NCI-H187 treated with DMSO at 0.1 percent for 48 hours (cell line): ENCODE measurements at places on chromosomes 3 and 15.

- no peak for DNase-seq
Observed at GRCh38 chr3:195700319-195700718, 20.5 kb upstream of the MUC20 start.

DNA sequence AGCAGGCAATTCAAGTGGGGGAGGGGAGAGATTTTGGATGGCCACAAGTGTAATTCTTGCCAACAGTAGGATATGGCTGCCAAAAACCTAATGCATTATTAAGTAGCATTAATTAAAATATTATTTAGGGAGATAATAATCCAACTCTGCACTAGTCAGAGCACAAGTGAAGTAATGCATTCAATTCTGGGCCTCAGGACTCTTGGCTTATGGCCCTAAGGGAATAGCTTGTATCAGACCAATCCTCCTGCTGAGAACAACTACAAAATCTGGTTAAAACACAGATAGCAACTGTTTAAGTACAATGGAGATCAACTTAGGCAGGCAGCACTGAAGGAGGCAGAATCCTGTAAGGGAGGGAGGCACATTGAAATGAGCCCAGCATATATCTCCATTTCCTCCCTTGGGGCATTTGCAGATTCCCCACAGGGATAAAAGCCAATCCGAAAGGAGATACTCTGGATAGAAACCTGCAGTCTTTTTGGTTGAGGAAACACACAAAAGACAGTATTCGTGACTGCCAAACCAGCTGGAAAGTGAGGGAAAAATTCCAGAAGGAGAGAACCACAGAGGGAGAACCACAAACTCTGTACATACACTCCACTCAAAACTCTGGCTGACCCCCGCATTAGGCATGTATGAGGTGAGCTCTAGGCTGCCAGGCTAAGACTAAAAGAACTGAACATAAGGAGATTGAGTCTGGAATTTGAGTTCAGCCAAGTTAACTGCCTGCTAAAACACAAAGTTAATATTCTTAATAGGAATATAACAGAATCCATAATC is 57.4 kb downstream of the ETFA start:
- DNase-seq, result no peak

DNA sequence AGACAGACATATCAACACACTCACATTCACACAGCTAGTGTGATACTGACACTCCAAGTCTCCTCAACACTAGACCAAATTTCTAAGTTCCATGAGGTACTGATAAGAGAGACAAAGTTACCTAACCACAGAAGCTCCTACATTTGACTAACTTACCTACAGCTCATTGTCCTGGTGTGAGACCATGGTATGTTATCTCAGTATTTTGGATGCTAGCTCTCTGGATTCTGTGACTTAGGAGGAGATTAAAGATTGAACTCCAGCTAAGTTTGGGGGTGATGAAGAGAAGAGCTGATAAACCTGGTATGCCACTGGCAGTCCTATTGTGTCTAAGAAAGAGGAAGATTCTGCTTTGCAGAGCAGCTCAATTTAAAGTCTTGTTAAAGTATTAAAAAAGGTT is 144.0 kb upstream of the MYRIP start:
- no peak for DNase-seq

DNA sequence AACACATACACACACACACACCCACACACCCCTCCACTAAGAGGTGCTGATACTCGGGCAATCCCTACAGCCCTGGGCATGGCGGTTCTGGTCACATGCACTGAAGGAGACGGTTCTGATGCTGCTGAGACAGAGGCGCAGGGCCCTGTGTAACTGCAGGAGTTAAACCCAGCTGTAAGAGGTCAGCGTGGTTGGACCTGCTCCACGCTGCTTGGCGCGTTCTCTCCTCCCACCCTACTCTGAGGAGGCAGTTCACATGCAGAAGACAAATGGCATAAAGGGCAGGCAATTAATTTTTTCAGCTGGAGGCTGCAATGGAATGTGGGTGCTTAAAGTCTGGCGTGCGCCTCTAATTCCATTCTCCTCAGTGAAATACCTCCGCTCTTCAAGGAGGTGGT is 35.2 kb downstream of the GRK7 start:
- DNase-seq, result no peak

GRCh38 chr3:18772699-18773305 is 347.7 kb upstream of the SATB1 start:
- DNase-seq, result no peak

- DNase-seq, result no peak
Observed at GRCh38 chr15:56640127-56640526, 93.2 kb downstream of the ZNF280D start.

DNA sequence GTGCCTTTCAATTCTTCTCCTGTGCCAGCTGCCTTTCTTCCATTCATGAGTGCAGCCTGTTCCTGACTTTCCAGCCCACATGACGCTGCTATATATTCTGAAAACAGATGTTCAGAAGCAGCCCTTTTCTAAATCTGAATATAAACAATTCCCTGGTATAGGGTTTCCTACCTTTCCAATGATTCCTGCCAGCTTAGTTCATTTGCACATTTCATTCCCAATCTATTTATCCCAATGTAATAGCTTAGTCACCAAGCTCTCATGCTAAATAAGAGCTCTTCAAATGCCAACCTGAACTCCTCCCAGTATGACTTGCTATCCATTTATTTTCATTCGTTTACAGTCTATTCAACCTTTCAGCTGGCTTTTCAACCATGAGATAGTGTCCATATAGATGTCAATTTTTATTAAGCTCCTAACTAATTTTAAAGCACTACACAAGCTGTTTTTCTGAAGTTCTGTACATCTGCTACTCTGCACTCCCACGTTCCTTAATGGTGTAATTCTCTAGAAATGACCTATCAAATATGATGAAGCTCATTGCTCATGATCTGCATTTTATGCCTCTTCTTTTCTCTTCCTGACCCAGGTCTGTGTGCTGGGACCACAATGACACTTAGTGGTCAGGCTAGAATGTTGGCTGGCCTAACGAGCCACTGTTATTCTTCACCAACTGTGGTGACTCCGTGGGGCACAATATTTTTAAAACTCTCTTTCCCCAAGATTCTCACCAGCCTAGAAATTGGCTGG is 605.0 kb upstream of the TBL1XR1 start:
- peak; percentile 63 for DNase-seq

GRCh38 chr3:60337421-60337820 is 913.8 kb downstream of the FHIT start:
- DNase-seq, result no peak

DNA sequence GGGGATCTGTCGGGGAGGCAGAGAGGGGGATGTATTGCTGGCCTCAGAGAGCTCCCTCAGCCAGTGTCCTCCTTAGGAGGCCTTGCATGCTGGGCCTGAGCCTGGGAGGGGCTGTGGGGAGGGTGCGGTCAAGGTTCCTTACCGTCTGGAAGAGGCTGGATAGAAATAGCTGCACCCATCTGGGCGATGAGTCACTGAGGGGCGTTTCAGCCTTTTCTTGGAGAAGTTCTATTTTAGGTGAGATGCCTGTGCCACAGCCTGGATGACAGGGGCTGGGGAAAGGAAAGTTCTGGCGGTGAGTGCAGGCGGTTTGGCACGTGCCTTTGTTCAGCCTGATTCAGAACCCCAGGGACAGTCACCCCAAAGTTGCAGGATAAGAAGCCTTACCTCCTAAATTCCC is 35.7 kb upstream of the APEH start:
- no peak for DNase-seq

GRCh38 chr3:171801738-171802589 is 8.3 kb downstream of the PLD1 start:
- no peak for DNase-seq

- no peak for DNase-seq
Observed at GRCh38 chr15:98663045-98663444, 14.7 kb downstream of the IGF1R start.

GRCh38 chr3:190059242-190059590 is 61.5 kb downstream of the P3H2 start:
- DNase-seq, result no peak

- no peak for DNase-seq
Observed at GRCh38 chr3:11029948-11030347, 37.4 kb downstream of the SLC6A1 start.

DNA sequence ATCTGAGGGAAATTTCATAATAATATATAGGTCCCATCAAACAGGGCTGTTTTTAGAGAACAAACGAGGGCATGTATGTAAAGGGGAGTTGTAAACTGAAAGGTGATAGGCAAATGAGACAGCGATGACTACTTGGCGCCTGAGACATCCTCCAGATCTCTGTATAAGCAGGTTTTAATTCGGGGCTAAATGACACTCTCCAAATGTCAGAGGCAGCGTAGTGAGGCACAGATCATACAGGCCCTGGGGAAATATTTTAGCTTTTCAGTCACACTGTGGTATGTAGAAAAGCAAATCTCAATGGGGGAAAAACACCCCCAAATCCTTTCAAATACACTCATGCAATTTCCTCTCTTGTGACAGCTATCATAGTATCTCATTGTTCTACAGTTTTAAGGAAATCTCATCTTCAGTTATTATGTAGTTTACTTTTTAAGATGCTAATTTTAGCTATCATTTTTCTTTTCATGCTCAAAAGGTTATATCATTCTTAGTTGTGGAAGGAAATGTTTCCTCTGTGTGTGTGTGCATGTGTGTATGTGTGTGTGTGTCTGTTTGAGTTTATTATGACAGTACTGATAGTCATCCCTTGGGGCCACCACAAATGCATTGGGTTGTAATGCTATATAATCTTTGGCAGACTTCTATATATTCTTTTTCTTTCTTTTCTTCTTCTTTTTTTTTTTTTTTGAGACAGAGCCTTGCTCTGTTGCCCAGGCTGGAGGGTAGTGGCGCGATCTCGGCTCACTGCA is 1.1 kb downstream of the TPRG1 start:
- no peak for DNase-seq

GRCh38 chr3:124879337-124879680 is 7.9 kb downstream of the ITGB5 start:
- no peak for DNase-seq

- DNase-seq, result no peak
Observed at GRCh38 chr15:90560229-90560776, 30.6 kb downstream of the CRTC3 start.

GRCh38 chr15:45199136-45199810 is 11.5 kb upstream of the SHF start:
- no peak for DNase-seq

GRCh38 chr3:66098436-66098835 is 59.7 kb upstream of the MAGI1 start:
- no peak for DNase-seq

DNA sequence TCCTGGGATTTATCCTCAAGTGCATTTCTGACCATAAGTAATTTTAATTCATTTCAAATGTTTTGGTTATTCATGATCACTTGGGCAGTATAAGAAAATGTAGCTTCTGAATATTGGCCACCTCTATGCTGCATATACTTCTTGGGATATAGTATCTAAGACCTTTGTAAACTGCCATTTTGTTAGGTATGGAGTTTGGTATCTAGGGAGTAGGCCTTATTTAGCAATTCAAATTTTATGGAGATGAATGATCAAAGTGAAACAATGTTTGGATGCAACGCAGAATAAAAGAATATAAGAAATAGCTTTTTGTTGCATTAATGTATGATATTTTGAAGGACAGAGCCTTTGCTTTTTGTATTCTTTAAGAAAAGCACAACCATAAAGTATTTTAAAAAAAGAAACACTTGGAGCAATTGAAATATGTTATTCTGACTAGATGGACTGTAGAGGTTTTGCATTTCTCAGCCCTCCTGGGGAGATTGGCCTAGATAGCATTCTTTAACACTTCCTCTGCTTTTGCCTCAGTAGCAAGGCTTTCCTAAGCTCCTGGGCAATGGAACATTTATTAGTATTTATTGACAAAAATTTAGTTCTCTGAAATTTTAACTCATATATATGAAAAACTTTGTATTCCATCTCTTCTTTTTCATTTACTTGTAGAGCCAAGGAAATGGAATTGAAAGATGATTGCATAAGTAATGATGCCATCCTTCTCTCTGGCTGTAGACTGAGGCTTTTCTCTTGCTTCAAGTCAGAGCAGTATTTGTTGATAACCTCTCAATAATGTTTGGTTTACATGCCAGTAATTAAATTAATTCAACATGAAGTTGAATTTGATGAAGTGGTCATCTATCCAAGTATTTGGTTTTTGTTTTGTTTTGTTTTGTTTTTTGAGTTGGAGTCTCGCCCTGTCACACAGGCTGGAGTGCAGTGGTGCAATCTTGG is 61.8 kb upstream of the UTS2B start:
- DNase-seq, result no peak

GRCh38 chr3:58234516-58234931 is 3.1 kb upstream of the ABHD6 start:
- DNase-seq, result no peak

- DNase-seq, result no peak
Observed at GRCh38 chr3:129016720-129017483, 15.8 kb downstream of the EFCC1 start.

DNA sequence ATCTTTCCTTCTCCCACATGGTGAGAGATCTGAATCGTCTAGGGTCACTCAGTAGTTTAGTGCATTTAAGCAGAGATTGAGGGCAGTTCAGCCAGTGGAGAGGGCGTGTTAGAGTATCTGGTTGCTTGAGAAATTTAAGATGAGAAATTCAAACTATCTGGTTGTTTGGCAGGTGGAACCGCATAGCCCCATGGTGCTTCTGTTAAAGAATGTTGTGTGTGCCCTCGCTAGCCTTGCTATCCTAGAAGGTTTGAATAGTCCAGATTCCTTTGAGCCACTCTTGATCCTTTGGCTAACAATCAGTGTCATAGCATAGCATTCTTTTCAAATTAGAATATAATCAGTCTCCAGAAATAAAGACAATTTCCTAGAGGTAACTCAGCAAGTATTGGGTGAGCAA is 32.1 kb downstream of the ABHD17C start:
- no peak for DNase-seq

DNA sequence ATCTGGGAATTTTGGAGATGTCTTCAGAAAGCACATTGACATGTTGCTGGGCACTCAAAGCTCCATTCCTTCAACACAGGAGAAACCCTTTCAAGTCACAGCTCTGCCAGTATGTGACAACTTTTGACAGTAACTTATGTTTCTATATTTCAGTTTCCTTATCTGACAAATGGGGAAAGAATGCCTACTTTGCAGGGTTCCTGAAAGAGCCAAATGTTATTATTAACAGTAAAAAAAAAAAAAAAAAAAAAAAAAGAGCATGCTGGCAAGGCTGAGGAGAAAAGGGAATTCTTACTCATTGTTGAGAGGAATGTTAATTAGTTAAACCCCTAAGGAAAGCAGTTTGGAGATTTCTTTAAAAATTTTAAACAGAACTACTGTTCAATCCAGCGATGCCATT is 272.5 kb upstream of the TGFBR2 start:
- DNase-seq, result no peak

GRCh38 chr3:169131690-169132464 is 531.6 kb downstream of the MECOM start:
- no peak for DNase-seq

DNA sequence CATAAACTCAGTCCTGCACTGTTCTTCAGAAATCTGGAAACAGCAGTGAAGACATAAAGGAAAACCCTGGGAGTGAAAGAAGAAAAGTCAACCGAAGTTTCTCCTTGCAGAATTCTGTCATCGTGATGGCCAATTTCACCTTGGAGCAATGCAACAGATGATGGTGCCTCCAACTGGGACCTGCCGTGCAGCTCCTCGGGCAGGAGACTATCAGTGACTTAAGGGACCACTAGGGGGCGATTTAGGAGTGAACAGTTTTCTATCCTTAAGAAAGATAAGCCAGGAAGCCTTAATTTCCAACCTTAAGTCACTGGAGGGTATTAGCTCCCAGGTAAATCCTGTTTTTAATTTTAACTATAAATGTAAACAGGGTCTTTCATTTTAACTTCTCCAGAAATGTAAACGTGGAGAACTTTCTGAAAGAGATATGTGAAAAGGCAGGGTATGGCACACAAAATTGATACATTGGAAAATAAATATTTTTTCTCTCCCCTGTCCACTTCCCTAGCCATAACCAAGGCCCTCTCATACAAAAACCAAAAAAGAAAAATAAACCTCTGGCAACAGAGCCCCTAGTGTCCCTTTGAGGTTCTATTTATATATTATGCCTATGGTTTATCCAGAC is 116.3 kb downstream of the PDZRN3 start:
- DNase-seq, result no peak
